ENCODE measurements at places on chromosomes 4 and X.

- no peak for DNase-seq
These were observed 3.3 kb downstream of the PLS3 start for GRCh38 chrX:115564243-115564642.

- no peak for DNase-seq
These were observed 6.3 kb downstream of the RUFY3 start for GRCh38 chr4:70728091-70728490.

DNA sequence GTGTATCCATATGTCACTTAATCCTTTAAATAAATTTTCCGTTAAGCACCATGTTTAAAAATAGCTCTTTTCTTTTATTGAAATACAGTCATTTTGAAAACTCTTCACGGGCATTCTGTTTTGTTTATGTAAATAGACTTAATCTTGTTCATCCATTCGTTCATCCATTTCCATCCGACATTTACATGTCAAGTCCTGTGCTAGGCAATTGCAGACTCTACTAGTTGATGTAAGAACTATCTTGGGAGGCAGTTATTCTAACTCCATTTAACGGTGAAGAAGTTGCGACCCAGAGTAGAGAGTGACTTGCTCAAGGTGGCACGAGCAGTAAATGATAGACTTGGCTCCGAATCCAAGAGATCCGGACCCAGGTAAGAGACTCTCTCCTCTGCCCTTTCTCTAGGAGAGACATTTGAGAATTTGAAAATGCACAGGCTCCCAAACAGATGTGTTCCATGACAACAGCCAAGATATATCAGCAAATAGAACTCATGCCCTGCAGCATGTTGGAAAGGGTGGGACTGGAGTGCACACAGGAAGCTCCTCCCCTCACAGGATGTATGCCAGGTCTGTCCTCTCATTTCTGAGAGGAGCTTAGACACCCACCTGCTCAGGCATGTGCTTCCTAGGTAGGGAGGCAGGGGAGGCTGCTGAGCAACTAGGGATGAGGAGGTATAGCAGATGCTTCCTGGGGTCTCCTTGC is 64.5 kb downstream of the DRD5 start:
- no peak for DNase-seq

DNA sequence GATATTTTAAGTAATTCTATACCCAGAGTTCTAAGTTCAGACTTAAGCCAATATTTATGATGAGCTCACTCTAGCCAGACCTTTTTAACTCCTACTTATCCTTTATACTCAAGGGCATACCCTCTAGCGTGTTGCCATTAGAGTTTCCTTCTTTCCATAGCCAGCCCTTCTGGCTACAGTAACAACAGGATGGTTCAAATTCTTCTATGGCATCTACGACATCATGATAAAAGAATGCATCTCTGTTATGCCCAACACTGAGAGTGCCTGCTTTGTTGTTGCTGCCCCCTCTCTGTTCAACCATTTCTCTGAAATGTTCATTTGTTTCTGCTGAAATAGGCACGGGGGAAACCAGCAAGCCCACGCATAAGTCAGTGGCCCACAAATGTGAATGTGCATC is 104.5 kb downstream of the UBE2NL start:
- no peak for DNase-seq

- peak; percentile 26 for DNase-seq
These were observed 201.0 kb upstream of the ARSJ start for GRCh38 chr4:114180481-114180880.

GRCh38 chr4:128471576-128471975 is 184.0 kb upstream of the PGRMC2 start:
- no peak for DNase-seq

Measured in fibroblast of skin of left quadriceps (primary cell).